Stimulated activated CD4-positive, alpha-beta T cell treated with anti-CD3 and anti-CD28 coated beads, Interleukin-15, amount 100 ng/mL, for 1 hour (primary cell): ENCODE measurements at places on chromosomes 5 and 9.

DNA sequence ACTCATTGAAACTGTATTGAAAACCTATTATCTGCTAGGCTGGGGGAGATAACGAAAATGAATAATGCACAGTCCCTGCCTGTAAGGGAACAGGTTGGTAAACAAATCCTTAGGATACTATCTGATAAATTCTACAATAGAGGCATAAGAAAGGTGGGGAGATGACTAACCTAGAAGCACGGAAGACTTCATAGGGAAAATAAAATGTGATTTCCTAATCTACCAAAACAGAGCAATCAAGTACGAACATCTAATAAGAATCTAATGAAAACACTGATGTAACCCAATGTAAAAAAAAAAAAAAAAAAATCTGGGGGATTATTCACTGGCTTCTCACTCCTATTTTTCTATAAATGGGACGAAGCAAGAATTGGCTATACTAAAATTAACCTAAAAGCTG is 124.4 kb downstream of the SLF1 start:
- DNase-seq, result no peak

DNA sequence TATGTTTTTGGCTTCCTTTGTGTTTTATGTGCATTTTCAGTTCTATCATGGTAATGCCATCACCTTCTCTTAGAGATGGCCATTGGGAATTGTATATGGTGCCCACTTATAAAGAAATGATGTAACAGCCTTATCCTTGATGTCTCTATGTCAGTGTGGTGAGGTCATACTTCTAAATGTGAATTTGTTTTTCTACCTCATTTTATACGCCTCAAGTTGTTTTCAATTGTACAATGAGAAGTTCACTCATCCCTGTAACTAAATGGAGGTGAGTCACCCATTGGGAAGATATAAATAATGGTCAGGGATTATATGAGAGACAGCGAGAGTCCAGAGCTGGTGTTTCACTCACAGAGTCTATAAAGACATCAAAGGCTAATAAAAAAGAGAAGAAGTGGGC is 402.4 kb downstream of the AGTPBP1 start:
- DNase-seq, result no peak

- DNase-seq, result peak; percentile 53
Measured at GRCh38 chr9:96686638-96687335, 31.7 kb upstream of the PRXL2C start.

DNA sequence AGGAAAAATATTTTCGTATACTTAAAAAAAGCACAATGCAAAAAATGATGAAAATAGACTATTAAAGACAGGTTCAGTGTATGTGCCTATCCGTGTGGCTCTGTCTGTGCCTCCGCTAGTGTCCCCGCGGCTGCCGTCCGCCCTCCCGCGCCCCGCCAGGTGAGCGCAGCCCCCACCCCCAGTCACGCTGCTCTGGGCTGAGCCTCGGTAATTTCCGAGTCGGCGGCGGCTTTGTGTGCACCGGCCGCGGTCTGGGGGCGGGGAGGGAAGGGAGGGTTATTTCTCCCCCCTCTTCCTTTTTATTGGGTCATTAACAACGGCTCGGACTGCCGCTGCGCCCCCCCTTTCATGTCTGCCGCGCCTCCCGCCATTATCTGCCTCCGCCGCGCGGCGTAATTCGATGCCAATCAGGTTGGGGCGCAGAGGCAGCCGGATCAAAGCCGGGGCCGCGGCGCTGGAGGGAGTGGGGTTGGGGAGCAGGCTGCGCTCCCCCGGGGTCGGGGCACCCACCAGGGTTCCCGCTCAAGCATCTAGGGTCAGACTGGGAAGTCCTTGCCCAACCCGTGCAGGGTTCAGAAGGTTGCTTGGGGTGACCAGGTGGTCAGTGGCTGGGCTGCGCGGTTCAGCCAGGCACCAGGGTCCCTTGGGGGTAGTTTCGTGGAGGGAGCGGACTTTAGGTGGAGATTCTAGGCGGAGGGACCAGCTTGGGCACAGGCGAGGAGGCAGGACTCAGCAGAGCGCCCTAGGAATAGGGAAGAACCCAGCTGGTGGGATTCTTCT is 39.5 kb upstream of the PSD2 start:
- no peak for DNase-seq

GRCh38 chr9:113564498-113565237 is 101.1 kb downstream of the RGS3 start:
- DNase-seq, result no peak

DNA sequence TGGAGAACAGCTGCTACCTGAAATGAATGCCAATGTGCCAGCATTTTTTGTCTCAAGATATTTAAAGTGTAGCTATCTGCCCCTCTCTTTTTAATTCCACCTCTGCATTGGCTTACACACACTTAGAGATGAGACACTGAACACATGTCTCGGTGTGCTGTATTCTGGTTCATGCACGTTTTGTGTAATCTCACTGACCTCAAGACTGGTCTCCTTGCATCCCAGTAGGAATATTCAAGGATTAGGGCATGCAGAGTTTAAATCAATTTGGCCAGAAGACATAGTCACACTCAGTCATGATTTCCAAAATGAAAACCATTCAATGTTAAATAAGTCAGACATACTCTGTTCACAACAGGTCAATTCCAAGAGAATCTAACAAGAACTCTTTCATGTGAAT is 561.8 kb upstream of the TUSC1 start:
- DNase-seq, result no peak

- DNase-seq, result no peak
Measured at GRCh38 chr9:136624184-136624951, 38.3 kb upstream of the EGFL7 start.

GRCh38 chr5:8233479-8233878 is 364.5 kb downstream of the MTRR start:
- no peak for DNase-seq

DNA sequence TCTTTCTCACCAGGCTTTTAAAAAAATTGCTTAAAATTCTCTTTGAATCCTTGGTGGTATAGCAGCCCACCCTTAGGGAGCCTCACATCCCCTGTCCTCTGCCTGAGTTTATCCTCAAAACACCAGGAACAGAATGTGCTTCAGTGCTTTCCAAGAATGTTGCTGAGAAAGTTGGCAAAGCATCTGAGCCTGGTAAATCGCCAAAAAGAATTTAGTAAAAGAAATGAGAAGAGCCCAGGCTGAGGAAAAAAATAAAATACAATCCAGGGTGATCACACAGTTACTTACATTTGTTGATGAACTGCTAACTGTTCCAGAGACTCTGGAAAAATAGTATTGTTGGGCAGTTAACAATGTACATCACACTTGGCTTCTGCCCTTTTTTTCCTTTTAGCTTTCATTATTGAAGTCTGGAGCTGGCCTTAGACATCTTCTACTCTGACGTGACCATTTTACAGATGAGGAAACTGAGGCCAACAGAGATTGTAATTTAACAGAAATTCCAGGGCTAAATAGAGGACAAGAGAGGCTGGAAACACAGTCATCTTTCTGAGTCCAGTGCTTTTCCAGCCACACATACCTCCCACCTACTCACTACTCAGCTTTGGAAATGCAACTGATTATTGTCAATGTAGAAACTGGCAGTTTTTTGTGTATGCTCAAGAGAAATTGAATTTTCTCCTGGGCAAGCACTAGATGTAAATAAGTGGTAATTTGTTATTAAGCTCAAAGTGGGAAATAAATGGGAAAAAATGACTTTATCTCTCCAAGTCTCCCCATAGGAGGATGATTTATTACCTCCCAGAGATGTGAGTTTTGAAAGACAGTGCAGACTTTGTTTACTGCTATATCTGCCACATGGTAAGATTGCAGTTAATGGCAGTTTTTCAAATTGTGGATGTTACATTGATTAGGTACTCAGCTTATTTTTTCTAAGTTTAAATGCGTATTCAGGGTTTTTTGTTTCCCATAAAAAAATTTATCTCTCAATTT is 86.7 kb upstream of the ALDH1A1 start:
- DNase-seq, result no peak

DNA sequence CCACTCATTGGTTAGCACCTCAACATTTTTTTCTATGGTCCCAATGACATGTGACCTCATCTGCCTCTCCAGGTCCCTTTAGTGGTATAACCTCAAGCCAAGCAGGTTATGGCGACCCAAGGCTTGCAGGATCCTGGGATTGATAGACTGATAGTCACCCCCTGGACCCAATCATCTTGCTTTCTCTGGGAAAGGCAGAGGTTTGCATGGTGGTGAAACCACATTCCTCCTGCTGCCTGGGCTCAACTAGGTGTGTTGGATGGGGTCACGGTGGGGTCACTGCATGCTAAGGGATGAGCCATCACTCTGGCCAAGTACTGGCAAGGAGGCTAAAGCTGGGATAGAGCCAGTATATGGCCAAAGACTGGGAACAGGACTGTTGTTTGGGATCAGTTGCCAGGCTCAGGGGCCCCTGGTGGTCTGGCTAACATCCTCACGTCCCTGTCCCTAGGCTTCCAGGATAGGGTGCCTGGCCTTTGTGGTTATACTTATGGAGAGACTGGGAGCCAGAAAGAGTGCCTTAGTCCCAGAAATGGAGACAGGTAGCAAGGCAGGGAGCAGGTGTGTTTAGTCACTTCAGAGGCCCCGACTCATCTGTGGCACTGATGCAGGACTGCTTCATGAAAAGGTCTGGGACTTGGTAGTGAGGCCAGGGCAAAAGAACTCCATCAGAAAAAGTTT is 4.6 kb upstream of the SMIM32 start:
- no peak for DNase-seq

DNA sequence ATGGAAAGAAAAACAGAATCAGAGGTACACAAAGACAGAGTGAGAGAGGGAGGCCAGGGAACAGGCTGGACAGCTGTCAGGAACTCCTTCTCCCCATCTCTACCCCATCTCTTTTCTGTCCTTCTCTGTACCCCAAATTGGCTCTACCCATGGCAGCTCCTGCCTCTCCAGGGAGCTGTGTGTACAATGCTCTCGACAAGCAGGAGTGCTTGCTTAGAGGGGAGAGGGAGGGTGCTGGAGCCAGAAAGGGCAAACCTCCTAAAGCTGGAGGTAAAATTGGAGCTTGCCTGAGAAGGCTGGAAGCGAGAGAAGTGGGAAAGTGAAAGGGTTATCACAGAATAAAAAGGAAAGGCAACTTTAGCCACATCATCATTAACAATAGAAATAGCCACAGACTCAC is 6.4 kb downstream of the TPM2 start:
- no peak for DNase-seq

DNA sequence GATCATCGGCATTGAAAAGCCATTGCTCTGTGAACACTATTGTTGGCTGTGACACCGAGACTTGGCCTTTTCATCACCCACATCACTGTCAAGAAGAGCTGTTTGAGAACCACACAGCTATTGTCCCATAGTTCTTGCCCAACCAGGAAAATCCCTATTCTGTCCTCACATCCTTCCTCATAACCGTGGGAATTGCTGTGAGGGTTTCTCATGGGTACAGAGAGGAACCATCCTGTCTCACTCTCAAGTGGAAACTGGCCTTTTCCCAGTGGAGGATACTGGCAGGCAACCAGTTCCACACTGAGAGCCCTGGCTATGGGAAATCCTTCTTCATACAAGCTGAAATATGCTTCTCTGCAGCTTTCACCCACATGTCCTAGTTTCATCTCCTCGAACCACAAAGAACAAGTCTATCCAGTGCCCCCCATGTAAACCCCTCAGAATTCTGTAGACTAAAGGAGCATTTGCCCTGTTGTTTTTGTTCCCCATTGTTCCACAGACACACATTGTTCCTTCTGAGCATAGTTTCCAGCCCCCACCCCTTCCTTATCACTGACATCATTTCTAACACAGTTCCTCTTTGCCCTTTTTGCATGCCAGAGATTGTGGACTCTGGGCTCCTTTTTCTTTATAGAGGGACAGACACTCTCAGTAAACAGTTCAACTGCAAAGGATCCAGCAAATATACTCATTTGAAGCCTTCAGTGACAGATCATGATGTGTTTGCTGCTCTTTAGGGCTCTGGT is 57.8 kb upstream of the C5orf46 start:
- DNase-seq, result no peak

- DNase-seq, result no peak
Measured at GRCh38 chr5:69265931-69266330, 31.2 kb downstream of the CDK7 start.

GRCh38 chr9:24901319-24901718 is 355.6 kb upstream of the IZUMO3 start:
- DNase-seq, result no peak

DNA sequence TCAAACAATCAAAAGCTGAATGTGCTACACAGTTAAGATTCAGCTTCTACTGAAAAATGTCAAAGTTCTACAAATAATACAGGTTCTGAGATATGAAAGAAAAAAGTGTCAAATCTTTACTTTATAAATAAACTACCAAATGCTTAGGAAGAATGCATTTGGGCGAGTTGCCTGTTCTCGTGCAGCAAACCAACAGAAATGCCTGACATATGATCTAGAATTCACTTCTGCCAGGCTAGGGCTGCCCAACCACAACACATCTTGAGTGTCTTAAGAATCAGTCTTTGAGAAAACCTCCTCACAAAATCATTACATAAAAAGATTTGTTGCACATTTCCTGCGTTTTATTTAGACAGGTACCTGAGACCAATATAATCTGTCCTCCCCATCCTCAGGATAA is 42.2 kb downstream of the ANKH start:
- no peak for DNase-seq

- DNase-seq, result no peak
Measured at GRCh38 chr9:127155314-127155960, 33.0 kb upstream of the ANGPTL2 start.

- DNase-seq, result no peak
Measured at GRCh38 chr9:33737811-33738606, 57.4 kb upstream of the PRSS3 start.

DNA sequence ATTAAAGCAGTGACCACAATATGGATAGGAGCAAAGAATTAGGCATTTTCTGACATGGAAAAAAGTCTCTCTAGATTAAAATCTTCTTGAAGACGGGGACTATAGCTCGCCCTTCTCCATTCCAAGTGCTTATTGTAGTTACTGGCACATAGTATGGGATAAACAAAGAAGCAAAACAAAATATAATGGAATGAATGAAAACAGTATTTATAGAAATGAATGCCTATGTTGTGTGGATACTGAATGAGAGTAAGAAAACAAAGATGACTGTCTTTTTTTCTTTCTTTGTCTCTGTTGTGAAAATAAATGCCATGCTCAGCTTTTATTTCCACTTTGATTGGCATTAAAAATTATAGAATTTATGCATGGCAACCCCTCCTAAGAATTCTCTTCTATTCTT is 1414.3 kb upstream of the ACO1 start:
- DNase-seq, result no peak

GRCh38 chr9:21611891-21612290 is 129.8 kb upstream of the IFNE start:
- DNase-seq, result peak; percentile 5

GRCh38 chr5:67245259-67245846 is 48.8 kb upstream of the CD180 start:
- DNase-seq, result no peak

DNA sequence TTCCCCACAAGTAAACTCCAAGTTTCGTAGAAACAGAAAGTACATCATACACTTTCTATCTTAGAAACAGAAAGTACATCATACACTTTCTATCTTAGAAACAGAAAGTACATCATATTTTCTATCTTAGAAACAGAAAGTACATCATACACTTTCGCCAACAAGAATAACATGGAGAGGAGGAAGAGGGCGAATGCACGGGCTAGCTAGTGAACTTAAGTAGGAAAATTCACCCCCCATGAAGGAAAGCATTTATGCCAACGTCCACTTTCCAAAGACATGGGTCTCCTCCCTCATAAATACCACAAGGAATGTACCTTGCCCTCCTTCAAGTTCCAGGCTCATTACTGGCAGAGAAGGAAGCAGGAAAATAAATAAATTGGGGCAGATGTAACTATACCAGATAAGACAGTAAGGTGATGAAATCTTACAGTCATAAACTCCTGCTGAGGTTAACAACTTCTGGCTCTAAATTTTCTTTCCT is 64.7 kb downstream of the FRMD3 start:
- DNase-seq, result no peak

GRCh38 chr5:29185558-29185957 is 2007.9 kb upstream of the CDH6 start:
- no peak for DNase-seq
